Esophagus squamous epithelium (tissue), 5 donors: ENCODE measurements at places on chromosomes 4 and X.

- no peak for DNase-seq
Observed at GRCh38 chr4:126338548-126338947, 1023.8 kb downstream of the FAT4 start.

- DNase-seq, result no peak
Observed at GRCh38 chr4:23878246-23878891, 11.5 kb downstream of the PPARGC1A start.

DNA sequence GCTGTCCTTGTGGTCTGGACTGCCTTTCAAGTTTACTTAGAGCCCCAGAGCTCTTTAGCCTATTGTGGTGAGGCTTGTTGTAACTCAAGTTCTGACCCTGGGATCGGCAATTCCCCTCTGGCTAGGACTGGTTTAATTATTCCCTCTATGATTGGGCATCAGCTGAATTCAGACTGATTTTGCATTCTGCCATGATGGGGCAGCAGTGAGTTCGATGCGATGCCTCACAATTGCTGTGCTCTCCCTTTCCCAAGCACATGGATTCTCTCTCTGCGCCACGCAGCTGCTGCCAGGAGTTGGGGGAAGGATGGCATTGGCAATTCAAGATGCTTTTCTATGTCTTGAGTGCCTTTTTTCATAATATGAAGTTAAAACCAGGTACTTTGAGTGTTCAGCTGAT, 327.8 kb upstream of the CXorf51B start:
- no peak for DNase-seq

DNA sequence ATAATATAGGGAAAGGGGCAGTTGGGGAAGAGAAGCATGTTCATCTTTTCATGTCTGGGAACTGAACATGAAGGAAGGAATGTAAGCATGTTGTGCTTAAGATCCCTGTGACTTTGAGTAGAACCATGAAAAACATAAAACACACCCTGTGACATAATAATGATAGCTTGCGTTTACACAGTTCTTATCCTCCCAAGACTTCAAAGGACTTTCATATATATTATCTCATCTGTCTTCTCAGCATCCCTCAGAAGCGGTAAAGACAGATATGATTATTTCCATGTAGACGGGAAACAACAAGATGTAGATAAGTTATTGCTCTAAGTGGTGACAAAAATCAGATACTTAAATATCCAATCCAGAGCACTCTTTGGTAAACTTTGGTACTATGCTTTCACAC, 3.3 kb upstream of the SH3RF1 start:
- DNase-seq, result no peak

DNA sequence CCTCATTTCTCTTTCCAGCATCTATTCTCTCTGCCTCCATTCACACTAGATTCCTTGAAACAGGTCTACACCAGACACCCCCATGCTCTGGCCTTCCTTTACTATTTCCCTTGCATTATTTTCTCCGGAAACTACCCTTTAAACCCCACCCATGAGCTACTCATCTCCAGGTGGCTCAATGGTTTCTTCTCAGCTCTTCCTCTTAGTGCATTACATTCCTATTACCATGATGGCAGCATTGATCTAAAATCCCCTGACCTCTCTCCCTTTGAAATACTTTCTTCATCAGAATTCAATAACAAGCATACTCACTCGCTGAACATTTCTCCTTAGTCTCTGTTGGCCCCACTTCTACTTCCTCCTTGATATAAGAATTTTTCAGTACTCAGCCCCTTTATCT, 94.6 kb downstream of the SYNPO2 start:
- no peak for DNase-seq

GRCh38 chr4:123404533-123404932, 7.9 kb downstream of the SPRY1 start:
- DNase-seq, result no peak

- DNase-seq, result no peak
Observed at GRCh38 chr4:110270492-110271197, 72.2 kb upstream of the ELOVL6 start.

GRCh38 chrX:110407910-110408545, 49.4 kb downstream of the RTL9 start:
- no peak for DNase-seq

- DNase-seq, result no peak
Observed at GRCh38 chr4:118905566-118905965, 16.9 kb downstream of the SYNPO2 start.

GRCh38 chrX:108511721-108512120, 72.1 kb downstream of the COL4A5 start:
- no peak for DNase-seq

DNA sequence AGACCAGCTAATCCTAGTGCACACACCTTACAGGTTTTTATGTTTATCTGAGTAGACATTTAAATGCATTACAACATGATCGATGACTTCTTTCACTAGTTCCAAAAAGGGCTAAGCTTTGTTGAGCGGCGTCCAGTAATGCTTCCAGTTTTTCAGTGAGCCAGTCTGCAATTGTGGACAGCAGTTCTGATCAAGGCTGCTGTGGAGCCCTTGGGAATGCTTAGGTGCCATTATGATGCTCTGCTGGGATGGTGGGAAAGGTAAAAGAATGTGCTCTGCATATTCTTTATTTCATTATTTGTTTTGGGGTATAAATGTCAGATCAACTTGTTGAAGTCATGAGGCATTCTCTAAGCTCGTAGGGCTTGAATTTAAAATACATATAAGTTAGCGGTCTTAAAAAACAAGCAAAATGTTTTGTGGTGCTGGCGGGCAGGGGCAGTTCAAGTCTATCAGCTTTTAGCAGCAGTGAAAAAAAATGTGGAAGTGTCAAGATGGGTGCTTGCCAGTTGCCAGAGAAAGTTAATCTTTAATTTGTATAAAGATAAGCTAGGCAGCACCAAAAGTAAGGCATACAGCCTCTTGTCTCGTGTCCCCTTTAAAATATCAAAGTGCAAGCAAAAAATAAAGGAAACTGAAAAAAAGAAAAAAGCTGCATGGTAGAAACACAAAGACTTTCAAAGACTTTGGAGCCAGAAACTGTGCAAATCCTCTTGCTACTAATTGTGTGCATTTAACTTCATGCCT, 5.8 kb downstream of the MID1IP1 start:
- no peak for DNase-seq

GRCh38 chr4:134278675-134279074, 77.1 kb upstream of the PABPC4L start:
- no peak for DNase-seq

GRCh38 chrX:107563824-107564223, 64.5 kb upstream of the PRPS1 start:
- no peak for DNase-seq

DNA sequence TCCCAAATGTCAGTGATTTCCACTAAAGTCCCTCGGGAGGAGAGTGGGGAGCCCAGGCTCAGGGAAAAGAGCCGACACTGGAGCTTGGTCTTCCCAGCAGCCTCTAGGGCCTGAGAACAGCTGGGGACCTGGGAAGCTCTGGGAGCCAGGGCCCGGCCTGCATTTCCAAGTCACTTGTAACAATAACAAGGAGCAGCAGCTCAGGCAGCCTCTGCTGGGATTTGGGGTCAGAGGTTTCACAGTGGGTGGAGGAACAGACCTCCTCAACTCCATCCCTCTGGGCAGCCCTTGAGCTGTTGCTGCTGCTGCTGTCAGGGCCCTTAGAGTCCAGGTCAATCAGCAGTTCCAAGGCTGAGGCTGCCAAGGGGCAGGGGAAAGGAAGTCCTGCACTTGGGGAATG, 11.1 kb downstream of the STARD8 start:
- DNase-seq, result no peak

- no peak for DNase-seq
Observed at GRCh38 chrX:103157496-103158316, 57.2 kb upstream of the BEX4 start.

GRCh38 chr4:106618956-106619355, 250.4 kb upstream of the GIMD1 start:
- no peak for DNase-seq

GRCh38 chrX:14079891-14080430, 50.3 kb upstream of the GEMIN8 start:
- DNase-seq, result no peak
